ENCODE measurements at places on chromosomes 13 and 19.

DNA sequence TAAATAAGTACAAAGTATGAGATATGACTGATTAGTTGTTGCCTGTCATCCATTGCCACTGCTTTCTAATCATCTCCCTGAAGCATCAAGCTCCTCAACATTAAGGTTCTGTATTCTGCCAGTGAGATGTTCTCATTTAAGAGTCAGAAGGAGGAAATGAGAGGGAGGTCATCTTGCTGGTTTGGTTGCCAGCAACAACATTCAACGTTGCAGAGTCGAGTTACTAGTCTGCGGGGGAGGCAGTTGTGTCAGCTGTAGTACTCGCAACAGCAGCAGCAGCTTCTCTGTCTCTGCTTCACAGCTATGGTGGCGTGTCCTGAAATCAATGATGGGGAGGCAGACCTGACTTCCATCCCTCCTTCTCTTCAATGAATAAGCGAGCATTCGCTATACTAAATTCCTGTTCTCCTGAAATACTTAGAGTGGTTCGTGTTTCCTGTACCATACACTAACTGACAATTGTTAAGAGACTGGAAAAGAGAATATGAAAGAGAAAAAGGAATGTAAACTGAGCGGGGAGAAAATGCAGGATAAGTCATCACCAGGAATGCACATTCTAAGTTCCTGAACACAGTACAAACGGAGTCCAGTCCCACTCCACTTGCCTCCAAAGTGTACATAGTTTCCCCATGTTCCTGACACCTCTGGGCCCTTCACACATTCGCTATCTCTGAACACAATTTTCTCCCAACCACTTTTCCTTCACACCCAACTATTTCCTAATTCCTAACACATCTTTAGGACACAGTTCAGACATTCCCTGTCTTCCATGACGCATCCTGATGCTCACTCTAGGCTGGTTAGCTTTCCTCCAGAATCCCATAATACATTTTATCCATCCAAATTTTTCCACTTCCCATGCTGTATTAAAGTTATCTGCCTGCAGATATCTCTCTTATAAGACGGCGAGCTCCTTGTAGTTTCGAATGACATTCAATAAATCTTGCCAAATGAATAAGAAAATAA lies 263.0 kb downstream of the KLF12 start:
- DNase-seq: no peak

DNA sequence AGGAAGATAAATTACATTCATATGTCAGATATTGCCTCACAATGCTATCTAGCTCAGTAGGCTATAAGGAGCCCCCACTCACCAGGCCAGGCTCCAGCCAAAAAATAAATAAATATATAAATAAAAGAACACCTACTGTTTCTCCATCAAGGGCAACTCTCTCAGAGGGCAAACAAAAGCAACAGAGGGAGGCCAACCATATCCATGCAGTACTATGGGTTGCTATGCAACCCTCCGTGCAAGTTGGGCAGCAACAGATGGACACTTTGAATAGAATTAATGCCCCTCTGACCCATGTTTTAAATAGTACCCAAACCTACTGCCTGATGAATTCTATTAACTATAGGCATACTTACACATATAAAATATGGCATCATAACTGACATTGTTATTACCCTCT lies 279.8 kb upstream of the EDNRB start:
- no peak for DNase-seq

- no peak for DNase-seq
Observed at GRCh38 chr13:64471916-64472315, 2758.2 kb downstream of the PCDH9 start.

DNA sequence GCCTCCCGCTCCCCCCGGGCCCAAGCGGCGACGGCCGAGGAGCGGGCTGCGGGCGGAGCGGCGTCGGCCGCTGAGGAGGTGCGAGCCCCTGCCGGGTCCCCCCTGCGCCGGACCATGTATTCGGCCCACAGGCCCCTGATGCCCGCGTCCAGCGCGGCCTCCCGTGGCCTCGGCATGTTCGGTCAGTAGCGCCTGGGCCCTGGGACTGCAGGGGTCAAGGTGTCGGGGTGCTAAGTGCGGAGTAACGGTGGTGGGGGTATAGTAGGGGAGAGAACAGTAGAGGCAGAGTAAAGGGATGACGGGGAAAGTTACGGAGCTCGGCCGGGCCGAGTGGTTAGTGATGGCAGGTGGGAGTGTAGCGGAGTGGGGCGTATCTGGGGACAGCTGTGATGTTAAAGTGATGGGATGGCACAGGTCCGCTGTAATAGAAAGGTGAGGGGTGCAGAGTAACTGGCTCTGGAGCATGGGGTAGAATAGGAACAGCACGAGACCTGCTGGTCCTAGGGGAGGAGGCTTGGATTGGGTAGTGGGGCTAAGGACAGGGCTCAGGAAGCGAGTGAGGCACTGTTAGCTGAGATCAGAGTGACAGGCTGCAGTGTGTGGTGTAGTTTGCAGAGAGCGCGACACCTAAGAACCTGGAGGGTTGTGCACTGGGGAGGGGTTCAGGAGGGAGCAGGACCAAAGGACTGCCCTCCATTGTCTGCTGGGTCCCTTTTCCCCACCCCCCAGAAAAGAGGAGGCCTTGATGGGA lies 15.7 kb downstream of the CIC start:
- peak; percentile 79 for DNase-seq

DNA sequence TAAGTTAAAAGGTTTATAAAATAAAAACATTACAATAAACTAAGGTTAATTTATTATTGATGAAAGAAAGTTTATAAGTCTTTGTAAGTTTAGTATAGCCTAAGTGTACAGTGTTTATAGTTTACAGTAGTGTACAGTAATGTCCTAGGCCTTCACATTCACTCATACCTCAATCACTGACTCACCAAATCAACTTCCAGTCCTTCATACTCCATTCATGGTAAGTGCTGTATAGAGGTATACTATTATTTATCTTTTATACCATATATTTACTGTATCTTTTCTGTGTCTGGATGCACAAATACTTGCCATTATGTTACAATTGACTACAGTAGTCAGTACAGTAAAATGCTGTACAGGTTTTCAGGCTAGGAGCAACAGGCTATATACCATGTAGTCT lies 490.0 kb downstream of the GPC6 start:
- no peak for DNase-seq

- DNase-seq: peak; percentile 54
Observed at GRCh38 chr13:113407103-113407530, 43.2 kb upstream of the GRTP1 start.

DNA sequence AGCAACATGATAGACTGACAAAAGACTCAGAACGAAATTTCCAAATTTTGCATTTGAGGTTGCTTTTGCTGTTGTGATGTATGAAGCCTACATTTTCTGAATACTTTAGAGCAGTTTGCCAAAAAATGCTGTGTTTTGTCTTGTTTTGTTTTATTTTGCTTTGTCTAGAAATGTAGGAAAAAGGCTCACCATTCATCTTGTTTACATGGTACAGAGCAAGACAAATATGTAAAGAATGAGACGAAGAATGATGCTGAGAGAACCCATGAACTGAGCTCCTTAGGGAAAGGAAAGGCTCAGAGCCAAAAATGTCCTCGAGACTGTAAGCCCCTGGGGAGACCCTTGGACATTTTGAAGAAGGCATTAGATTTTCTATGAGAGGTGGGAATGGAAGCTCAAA lies 6.8 kb upstream of the SPART start:
- DNase-seq: no peak

DNA sequence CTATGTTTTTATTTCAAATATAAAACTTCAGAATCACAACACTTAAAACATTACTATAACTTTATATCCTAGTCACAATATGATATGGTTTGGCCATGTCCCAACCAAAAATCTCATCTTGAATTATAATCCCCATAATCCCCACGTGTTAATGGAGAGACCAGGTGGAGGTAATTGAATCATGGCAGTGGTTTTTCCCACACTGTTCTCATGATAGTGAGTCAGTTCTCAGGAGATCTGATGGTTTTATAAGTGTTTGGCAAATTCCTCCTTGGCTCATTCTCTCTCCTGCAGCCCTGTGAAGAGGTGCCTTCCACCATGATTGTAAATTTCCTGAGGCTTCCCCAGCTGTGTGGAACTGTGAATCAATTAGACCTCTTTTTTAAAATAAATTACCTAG lies 307.6 kb downstream of the SPRY2 start:
- DNase-seq: no peak

- DNase-seq: no peak
Observed at GRCh38 chr19:20357921-20358320, 190.9 kb downstream of the ZNF486 start.

DNA sequence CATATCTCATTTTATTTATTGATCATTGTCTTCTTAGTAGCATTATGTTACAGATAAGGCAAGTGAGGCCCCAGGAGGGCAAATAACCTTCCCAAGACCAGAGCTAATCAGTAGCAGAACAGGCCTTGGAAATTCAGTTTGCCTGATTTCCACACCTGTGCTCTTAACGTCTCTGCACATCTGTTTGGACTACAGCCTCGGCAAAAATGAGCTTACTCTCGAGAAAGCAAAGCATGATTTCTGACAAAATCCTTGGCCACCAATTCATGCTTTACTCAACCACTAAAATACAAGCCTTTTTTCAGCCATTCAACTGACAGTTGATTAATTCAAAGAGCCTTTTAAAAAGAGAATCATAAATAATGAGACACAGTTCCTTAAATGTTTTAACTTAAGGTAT lies 309.3 kb upstream of the HTR2A start:
- DNase-seq: no peak

DNA sequence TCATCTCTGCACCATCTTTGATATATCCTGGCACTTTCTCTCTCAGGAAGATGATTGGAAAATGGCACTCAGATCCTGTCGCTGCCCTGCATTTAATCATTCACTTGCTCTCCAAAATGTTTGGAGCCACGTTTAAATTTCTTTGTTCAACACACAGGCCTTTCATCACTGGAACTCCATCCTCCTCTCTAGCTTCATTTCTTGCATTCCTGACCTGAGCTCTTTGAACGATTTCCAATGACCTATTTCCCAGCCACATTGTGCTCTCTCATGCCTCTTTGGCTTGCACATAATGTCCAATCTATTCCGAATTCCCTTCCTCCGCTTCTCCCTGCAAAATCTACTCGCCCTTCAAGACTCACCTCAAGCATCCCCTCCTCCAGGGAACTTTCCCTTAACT lies 287.4 kb upstream of the NBEA start:
- DNase-seq: no peak

DNA sequence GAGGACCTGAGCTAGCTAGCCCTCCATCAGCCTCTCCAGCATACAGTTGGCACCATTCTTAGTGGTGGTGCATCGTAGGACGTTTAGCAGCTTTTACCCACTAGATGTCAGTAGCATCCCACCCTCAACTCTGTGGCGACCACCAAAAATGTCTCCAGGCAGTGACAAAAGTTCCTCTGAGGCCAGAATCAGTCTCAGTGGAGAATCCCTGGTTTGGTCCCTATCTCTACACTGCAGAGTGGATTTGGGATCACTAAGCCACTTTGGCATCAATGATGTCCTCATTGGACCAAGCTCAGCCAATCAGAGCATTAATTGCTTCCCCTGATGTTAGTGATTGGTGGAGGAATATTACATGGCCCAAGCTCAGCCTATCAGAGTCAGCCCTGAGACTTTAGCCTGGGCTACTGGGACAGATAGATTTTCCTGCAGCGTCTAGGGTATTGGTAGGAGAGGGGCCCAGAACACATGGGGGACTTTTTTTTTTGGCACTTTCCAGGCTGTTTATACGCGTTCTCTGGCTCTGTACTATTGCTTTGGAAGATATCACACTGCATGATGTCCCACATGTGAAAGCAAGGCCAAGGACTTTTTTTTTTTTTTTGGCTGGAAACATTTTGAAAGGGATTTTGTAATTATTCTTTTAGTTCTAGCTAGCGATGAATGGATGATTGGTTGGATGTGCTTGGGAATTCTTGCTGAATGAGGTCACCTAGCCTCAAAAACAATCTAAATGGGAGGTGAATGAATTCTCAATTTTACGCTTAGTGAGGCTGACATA lies 7.0 kb downstream of the TMEM221 start:
- DNase-seq: no peak

- DNase-seq: no peak
Observed at GRCh38 chr19:21566073-21566472, 60.7 kb downstream of the ZNF429 start.

DNA sequence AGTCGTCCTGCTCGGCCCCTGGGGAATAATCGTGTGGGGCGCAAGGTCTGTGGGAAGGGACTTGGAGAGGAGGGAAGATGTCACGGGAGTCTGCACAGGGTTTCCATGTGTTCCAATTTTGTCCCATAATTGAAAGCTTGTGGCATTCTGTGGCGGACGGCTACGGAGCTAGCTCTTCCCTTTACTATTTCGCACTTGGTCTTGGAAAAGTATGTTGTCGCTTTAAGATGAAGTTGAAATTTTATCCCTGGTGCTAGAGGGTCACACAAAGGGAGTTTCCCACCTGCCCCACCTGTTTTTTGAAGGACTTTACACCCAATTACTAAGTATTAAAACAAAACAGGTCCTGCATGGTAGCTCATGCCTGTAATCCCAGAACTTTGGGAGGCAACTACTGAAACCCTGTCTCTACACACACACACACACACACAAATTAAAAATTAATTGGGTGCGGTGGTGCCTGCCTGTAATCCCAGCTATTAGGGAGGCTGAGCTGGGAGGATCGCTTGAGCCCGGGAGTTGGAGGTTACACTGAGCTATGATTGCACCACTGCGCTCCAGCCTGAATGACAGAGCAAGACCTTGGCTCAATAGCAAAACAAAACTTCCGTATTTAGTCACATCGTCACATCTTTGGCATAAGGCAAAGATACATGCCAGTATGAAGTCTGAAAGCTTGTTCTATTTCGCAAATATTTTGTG lies 967 bp upstream of the TPT1 start:
- no peak for DNase-seq

- DNase-seq: no peak
Observed at GRCh38 chr13:58908019-58908679, 1255.6 kb downstream of the DIAPH3 start.

GRCh38 chr13:110214637-110215036 lies 92.3 kb downstream of the COL4A1 start:
- DNase-seq: no peak

DNA sequence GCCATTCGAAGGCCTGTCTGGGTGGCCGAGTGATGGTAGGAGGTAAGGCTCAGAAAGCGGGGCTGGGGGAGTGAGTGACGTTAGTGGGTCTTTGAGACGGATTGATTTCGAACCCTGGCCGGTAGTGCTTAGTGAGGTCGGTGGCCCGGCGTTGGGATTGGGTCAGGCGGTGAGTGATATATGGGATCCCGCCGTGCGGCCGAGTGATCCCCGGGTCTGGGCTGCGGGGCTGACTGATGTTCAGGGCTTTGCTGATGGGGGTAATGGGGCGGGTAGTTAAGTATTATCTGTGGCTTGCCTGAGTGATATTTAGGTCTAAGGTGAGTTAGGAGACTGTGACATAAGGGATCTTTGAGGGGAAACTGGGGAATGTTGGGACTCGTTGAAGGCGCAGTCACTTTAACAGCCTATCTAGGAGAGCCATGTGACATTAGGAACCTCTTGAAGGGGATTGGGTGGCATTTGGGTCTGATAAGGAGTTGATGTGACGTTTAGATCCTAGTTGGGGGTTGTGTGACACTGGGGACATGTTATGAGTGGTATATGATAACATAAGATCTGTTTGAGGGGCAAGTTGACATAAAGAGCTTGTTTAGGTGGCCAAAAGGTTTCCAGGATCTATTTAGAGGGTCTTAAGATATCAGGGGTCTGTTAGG lies 543 bp downstream of the PSMC4 start:
- DNase-seq: no peak

Data from sciatic nerve (tissue), 2 donors.